Esophagus muscularis mucosa (tissue), 4 donors: ENCODE measurements at places on chromosomes 6 and 20. TPM values are rescaled to one million over a fixed set of nuclear protein-coding genes. Genes with fewer than 3 reads are reported as not detected.

The TMC2 gene
- total RNA-seq: not detected

The CRISP2 gene
- total RNA-seq: not detected

The LPA gene
- total RNA-seq: not detected

The FKBP1A gene
- total RNA-seq: 99.2 TPM

- no peak for DNase-seq
Measured at GRCh38 chr6:75409928-75410327, 83.7 kb downstream of the FILIP1 start.

- DNase-seq: no peak
Measured at GRCh38 chr20:53642196-53643030, 48.8 kb upstream of the ZNF217 start.

GRCh38 chr6:25301362-25301761 is 22.2 kb downstream of the CARMIL1 start:
- no peak for DNase-seq

DNA sequence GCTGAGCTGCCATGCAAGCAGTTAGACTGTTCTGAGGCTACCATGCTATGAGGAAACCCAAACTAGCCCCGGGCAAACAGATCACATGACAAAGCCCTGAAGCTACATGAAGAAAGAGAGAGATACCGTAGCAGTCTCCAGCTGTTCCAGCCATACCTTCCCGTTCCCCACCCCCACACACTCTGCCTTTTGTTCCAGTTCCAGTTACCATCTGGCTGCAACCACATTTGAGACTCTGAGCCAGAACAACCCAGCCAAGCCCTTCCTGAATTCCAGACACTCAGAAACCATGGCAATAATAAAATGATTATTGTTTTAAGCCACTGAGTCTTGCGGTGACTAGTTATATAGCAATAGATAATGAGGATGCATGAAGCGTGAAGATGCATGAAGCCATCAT is 28.3 kb downstream of the RIN2 start:
- DNase-seq: no peak
